Right hindlimb (tissue), 1 donor: ENCODE measurements at places on chromosomes 2 and 18.

DNA sequence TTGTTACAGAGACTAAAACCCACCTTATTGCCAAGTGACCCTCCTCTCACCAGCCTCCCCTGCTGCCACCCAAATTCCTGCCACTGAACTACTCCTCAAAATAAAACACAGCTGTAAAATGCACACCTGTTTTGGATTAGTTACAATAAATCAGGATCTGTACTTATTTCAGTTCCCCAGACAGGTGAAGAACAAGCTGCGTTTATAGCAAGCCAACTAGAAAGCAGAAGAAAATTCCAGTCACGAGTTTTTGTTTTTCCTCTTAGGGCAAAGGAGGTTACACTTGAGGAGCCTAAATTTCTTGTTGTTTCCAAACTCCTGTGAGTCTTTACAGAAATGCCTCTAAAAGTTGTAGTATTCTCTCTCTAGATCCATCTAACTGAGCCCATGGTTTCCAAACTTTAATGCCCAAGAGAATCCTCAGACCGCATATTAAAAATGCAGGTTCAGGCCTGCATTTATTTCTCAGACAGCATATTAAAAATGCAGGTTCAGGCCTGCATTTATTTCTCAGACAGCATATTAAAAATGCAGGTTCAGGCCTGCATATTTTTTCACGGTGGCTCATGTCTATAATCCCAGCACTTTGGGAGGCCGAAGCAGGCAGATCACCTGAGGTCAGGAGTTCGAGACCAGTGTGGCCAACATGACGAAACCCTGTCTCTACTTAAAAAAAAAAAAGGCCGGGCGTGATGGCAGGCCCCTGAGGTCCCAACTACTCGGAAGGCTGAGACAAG is 62.2 kb downstream of the ALPK2 start:
- DNase-seq = no peak

DNA sequence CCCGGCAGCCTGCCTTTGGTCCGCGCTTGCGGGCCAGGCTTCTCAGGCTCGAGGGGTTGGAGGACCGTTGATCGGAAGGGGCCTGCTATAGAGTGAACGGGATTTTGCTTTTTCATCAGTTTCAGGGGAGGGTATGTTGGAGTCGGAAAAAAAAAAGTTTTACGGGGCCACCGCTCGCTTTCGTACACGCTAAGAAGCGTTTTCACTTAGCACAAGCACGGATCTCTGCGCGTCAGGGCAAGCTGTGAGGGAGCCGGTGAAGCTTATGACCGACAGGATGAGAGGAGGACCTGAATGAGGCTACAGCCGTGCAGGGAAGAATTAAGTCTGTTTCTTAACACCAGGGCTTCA is 443 bp downstream of the CPSF3 start:
- DNase-seq = no peak

DNA sequence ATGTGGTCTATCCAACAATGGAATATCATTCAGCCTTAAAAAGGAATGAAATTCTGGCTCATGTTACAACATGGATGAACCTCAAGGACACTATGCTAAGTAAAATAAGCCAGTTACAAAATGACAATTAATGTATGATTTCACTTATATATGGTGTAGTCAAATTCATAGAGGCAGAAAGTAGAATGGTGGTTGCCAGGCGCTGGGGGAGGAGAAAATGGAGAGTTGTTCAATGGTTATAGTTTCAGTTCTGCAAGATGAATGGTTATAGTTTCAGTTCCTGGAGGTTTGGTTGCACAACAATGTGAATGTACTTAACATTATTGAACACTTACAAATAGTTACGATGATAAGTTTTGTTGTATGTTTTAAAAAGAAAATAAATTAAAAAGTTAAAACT is 79.2 kb upstream of the IL1R2 start:
- DNase-seq = no peak

DNA sequence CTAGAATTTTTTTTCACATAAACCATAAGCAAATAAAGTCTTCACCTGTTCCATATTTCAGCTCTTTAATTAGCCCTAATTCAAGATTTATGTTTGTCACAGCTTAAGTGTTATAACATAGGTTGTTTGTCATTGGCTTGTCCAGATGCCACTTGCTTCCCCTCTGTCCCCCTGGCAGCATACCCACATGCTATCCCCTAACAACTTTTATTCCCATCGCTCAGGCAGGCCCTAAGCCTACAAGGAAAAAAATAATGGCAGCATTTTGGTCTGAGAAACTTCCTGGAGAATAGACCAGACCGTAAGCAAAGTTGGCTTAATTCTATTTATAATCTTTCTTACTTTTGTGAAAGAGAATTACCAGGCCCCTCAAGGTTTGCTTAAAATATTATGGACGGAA is 173.9 kb downstream of the DNAH6 start:
- DNase-seq = no peak

DNA sequence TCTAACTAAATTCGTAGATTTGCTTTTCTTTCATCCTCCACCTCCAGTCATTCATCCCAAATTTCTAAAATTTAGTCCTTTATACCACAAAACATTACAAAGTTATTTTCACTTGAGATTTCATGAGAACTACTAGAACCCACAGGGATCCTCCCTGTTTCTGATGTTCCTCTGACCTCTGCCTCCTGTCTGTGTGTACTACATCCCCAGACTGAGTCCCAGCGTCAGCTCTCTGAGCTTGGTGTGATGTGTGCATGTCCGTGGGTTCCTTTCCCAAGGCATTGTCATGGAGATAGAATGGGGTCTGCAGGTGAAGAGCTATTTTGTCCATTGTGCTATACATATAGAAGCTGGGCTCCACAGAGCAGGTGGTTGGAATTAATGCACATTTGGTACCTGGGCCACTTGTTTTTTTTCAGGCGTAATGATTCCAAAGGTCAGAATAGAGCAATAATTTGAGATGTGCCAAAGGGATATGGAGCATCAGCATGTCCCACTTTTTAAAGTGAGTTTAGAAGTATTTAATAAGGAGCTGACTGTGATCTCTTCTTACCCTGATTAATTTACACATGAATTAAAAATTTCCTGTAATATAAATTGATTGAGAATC is 151.2 kb upstream of the BOD1L2 start:
- DNase-seq = no peak

DNA sequence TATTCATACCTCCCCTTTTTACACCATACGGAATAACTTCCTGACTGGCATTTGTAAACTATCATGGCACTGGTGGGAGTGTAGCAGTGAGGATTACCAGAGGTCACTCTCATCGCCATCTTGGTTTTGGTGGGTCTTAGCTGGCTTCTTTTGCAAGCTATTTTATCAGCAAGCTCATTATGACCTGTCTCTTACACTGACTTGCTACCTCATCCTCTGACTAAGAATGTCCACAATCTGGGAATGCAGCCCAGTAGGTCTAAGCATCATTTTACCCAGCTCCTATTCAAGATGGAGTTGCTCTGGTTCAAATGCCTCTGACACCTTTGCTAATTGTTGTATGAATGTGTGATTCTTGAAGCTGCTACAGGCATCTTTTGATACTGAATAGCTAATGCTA is 950.8 kb upstream of the SLC39A10 start:
- no peak for DNase-seq

DNA sequence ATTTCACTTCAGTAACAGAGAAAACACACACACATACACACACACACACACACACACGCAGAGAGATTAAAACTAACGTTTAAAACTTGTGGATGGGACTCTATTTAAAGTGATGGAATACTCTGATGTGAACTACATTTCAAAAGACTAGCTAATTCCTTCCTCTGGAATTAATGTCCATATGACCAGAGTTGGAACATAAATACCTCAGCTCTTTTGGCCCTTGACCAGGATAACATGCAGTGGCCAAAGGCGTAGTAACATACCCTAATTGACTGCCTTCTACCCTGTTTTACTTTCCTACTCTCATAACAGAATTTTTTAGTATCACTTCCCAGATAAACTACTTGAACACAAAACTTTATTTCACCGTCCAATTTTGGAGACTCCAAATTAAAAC is 671.3 kb upstream of the CHAC2 start:
- no peak for DNase-seq

DNA sequence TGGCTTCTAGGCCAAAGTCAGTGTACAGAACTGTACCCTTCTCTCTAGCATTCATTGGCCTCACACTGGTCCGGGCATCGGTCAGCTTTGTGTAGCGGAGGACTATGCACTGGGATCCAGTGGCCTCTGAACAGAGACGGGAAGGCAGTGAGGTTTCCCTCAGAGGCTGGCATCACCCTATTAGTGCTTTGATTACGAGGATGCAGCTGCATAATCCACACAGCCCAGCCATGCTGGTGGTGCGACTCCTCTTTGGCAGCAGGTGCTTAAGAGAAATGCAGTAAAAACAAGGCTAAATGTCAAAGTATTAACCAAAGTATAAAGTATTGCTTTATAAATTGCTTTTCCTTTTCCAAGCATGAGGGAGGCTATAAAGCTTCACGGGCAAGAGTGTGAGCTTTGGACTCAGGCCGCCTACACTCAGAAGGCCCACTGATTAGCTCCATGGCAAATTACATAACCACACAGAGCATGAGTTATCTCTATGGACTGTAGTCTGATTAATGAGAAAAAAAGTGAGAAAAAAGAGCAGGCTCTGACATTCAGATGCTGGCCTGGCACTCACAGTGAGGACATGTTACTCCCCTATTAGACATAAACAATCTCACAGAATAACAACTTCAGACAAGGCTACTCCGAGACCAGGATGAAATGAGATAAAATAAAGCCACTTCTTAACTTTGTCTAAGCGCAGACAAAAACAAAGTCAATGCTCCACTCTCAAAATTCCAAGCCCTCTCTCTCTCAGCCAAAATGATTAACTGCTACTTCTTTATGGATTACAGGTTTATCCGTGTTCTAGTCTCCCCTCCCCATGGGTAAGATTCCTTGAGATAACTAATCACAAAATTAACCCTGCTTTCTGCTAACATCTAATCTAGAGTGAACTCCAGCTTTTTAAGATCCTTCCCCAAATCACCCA is 6.4 kb upstream of the CRYGC start:
- no peak for DNase-seq

DNA sequence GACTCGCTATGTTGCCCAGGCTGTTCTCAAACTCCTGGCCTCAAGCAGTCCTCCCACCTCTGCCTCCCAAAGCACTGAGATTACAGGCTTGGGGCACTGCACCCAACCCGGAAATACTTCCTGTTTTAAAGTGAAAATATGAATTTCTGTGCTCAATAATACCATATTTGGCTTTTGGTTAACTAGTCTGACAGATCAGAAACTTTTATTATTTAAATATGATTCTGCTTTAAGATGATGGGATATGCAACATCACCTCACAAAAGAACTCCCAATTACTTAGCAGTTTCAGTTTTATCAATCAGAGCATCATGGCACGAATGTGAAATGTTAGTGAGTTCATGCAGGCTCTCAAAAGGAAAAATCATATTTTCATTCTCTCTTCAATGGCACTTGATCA is 120.6 kb downstream of the PTRHD1 start:
- no peak for DNase-seq

DNA sequence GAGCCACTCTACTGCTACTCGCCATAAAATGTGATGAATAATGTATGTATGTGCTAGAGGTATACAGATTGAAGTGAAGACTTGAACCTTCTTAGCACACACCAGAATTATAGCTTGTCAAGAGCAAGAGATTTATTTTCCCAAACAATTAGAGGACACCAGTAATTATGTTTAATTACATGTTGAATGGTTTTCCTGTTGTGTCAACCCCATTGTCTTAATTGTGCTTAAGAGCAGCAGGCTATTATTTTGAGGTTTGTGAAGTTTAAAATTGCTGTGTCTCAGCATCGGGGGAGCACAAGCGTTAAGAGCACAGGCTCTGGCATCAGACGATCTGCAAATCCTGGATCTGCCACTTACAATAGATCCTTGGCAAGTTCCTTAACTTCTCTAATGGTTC is 29.0 kb downstream of the KIF5C start:
- no peak for DNase-seq

DNA sequence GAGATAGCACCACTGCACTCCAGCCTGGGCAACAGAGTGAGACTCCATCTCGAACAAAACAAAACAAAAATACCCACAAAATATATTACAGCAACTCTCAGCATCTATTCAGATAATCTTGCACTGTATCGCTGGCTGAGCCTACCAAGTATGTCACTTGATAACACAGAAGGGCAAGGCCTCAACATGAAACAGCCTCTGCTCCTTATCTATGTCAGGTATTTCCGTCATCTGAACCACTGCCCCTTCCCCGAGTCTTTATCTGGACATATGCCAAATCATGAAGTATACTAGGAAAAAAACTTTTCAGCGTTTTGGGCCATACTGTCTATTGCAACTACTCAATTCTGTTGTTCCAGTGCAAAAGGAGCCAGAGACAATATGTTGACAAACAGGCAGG is 17.7 kb downstream of the PDIA6 start:
- no peak for DNase-seq

DNA sequence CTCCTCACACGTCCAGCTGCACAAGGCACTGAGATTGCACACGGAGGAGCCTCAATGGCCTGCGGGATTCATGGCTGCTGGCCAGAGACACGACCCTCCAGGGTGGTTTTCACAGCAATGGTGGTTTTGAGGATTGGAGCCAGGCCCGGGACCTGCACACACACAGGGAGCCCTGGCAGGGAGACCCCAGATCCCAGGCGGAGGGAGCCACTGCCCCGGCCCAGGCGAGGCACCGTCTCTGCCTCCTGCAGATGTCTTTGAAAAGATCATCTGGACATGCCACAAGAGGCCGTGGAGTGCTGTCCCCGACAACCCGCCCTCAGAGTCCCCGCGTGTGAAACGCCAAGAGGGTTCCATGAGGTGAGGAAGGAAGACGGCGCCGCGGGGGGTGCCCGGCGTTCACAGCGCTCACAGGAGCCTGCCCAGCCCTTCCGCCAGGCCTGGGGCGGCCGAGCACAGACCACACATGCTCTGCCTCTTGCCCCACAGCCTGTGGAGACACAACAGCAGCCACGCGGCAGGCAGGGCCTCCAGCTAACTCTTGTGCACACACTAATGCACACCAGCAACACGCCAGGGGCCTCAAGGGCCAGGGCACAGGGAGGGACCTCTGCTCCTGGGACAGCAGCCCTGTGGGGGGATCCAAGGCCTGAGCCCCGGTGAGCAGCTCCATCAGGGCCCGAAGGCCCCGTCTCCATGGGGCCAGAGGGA is 72.8 kb upstream of the CTDP1 start:
- DNase-seq = peak; percentile 13

DNA sequence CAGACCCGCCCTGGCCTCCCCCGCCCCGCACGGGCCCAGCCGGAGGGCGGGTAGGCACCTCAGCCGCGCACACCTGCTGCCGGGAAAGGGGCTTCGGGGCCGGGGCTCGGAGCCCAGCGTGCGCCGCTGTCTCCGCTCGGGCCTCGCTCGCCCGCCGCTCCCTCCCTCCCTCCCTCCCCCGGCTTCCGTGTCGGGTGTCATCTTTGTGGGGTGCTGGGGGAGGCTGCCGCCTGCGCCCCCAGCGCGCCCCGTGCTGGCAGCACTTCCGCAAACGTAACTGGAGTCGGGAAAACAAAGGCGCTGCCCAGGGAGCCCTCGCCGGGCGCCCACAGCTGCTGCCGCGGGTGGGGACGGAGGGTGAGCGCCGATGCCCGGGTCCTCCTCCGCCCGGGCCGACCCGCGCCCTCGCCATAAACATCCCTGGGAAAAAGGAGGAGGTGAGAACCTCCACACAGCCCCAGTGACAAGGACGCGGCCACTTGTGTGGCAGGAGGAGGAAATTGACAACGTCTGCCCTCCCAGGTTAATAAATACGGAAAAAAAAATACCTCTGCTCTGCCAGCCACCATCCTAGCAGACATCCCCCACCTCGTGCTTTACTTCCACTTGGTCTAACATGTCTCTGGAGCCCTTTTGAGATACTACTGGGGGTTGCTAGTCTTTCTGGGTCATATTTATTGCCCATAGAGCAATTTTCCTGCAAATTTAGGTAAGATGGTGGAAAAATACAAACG is 550 bp downstream of the MFSD6 start:
- DNase-seq = peak; percentile 41
